M059J (cell line): ENCODE measurements at places on chromosomes 12 and 14.

- DNase-seq, result no peak
Observed at GRCh38 chr14:23143911-23144310, 24.9 kb upstream of the CEBPE start.

DNA sequence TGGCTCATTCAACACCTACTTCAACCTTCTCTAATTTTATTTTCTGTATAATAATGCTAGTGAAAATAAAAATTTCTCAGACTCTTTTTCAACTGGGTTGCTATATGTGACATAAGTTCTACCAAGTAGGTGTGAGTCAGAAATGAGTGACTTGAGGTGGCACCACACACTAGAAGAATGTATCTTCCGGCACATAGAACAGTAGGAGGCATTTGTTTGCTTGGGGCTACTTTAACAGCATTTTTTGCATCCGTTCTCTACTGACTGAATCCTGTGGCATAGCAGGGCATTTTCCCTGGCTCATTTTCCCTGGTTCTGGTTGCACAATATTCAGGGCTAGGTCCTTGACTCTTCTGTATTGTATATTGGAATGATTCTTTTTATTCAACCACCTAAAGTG lies 194.0 kb upstream of the SLC16A7 start:
- peak; percentile 47 for DNase-seq

GRCh38 chr12:123433615-123434014 lies 2.9 kb downstream of the RILPL2 start:
- no peak for DNase-seq

DNA sequence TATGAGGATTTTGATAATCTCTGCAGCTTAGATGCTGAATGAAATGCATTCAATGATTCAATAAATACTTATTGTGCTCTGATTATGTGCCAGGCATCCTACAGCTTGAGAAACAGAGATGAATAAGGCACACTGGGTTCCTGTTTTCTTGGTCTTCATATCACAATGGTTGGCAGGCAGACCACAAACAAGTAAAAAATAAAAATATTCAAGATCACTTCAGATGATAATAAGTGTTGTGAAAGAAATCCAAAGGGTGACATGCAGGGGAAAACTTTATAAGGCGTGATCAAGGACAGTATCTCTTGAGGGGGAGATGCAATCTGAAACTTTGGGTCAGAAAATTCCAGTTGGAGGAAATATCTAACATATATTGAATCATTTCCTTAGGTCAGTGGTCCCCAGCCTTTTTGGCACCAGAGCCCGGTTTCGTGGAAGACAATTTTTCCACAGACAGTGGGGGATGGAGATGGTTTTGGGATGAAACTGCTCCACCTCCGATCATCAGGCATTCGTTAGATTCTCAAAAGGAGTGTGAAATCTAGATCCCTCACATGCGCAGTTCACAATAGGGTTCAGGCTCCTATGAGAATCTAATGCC lies 73.7 kb upstream of the RAP1B start:
- DNase-seq, result peak; percentile 31

DNA sequence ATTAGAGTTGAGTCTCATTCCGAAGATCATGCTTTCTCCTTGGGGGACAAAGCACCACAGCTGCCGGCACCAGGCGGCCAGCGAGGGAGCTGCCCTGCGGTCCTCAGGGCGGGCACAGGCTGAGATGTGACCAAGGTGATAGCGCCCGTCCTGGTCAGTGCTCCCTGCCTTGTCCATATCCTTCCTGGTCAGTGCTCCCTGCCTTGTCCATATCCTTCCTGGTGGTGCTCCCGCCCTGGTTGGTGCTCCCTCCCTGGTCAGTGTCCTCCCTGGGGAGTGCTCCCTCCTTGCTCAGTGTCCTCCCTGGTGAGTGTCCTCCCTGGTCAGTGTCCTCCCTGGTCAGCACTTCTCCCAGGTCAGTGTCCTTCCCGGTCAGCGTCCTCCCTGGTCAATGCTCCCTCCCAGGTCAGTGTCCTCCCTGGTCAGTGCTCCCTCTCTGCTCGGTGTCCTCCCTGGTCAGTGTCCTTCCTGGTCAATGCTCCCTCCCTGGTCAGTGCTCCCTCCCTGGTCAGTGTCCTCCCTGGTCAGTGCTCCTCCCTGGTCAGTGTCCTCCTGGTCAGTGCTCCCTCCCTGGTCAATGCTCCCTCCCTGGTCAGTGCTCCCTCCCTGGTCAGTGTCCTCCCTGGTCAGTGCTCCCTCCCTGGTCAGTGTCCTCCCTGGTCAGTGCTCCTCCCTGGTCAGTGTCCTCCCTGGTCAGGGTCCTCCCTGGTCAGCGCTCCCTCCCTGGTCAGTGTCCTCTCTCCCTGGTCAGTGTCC lies 92.2 kb downstream of the ADGRD1 start:
- no peak for DNase-seq

- DNase-seq, result peak; percentile 41
Observed at GRCh38 chr14:105989566-105990302, 463.4 kb downstream of the TMEM121 start.

GRCh38 chr12:33111850-33112249 lies 215.3 kb upstream of the PKP2 start:
- no peak for DNase-seq

GRCh38 chr12:91273560-91273959 lies 90.9 kb upstream of the DCN start:
- DNase-seq, result no peak

- peak; percentile 64 for DNase-seq
Observed at GRCh38 chr12:93895089-93895445, 217.9 kb downstream of the CRADD start.

- DNase-seq, result no peak
Observed at GRCh38 chr12:80710727-80711449, 3.5 kb downstream of the MYF6 start.

DNA sequence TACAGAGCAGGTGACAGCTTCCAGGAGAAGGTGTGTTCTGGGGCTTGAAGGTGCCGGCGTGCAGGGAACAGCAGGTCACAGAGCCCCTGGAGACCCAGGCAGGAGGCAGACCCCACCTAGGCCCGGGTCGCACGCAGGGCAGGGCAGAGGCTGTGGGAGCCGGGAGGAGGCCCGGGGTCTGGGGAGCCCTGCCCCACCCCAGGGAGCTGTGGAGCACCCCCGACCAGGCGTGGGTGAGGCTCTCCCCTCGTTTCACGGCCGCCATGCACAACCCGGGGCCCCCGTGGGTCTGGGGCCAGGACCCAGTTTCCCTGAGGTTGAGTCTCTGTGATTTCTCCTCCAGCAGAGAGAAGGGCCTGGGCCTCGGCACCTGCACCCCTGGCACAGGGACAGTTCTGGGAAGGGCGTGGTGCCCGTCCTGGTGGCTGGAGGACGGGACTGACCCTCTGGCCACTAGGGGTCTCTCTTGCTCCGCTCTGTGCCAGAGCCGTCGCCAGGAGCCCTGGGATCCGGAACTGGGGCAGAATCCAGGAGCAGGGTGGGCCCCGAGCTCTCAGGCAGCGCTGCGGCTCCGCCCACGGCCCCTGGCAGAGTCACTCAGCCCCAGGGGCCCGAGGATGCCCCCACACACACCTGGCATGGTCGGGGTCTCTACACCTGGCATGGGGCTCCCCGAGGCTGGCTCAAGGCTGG lies 75.2 kb upstream of the FBRSL1 start:
- peak; percentile 63 for DNase-seq

DNA sequence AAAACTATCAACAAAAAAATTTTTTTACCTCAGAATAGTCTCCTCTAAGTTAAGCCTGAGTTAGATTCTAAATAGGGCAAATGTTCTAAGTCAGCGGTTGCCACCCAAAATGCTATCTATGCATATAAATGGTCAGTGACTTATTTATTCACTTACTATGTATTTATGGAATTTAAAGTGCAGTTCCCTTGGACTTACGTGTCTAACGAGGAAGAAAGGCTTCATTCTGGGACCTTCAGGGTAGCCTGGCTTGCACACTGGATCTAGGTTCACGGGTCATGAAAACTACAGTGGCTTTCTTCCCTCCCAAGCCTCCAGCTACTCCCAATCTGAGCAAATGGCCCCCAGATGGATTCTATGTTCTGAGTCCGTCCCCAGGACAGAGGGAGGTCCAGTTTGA lies 77.1 kb downstream of the ARF6 start:
- no peak for DNase-seq

GRCh38 chr14:102304611-102305506 lies at the start of gene MOK:
Gene MOK, minus strand, starts transcription at chr14:102305164. Its CDS starts 196 bp downstream, at chr14:102304968.
- peak; percentile 94 for DNase-seq

- no peak for DNase-seq
Observed at GRCh38 chr12:56749853-56750252, 2.3 kb downstream of the PRIM1 start.
